Gastroesophageal sphincter (tissue), 4 donors: ENCODE measurements at places on chromosomes 7 and 10. TPM values are rescaled to one million over a fixed set of nuclear protein-coding genes. Genes with fewer than 3 reads are reported as not detected.

The SFRP5 gene
- 18.8 TPM for total RNA-seq

DNA sequence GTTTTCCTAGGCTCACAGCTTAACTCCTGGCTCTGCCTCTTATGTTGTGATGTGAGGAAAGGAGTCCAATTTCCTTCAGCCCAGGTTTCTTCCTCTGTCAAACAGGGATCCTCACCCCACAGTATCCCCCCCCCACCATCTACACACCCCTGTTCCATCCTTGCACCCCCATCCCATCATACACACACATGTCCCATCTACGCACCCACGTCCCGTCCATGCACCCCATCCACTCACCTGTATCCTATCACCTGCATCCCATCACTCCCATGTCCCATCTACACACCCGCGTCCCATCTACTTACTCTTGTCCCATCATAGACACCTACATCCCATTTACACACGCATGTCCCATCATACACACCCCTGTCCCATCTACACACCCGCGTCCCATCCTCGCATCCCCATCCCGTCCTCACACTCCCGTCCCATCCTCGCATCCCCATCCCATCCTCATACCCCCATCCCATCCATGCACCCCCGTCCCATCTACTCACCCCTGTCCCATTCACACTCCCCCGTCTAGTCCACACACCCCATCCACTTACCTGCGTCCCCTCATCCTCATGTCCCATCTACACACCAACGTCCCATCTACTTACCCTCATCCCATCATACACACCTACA lies 117.3 kb downstream of the TRRAP start:
- no peaks in the 10 kb centered on the region for H3K27me3 ChIP-seq
- H3K27ac ChIP-seq: no peak overlapping the region
- no peak for ATAC-seq
- peaks cover 89% of the 10 kb centered on the region for H3K36me3 ChIP-seq
- peaks cover 12% of the 10 kb centered on the region for H3K4me1 ChIP-seq

The HOXA13 gene
- total RNA-seq: not detected

GRCh38 chr10:60916025-60916424 lies 28.0 kb downstream of the RHOBTB1 start:
- H3K36me3 ChIP-seq: no peaks in the 10 kb centered on the region
- peaks cover 21% of the 10 kb centered on the region for H3K4me1 ChIP-seq
- H3K4me3 ChIP-seq: no peak overlapping the region
- H3K27me3 ChIP-seq: no peaks in the 10 kb centered on the region
- ATAC-seq: no peak
- no peak overlapping the region for H3K27ac ChIP-seq

The NPY4R gene
- total RNA-seq: not detected

The TAS2R41 gene
- total RNA-seq: not detected
